ENCODE measurements at places on chromosomes 16 and 17. TPM values are rescaled to one million over a fixed set of nuclear protein-coding genes. Genes with fewer than 3 reads are reported as not detected.

The FOXC2 gene
- 14.5 TPM for total RNA-seq

The ARHGAP27 gene
- 18.4 TPM for total RNA-seq

The PSMC3IP gene
- total RNA-seq: 9.0 TPM

The KRTAP1-5 gene
- not detected for total RNA-seq

The FOXO3B gene
- total RNA-seq: 15.0 TPM

The MYH1 gene
- total RNA-seq: not detected

DNA sequence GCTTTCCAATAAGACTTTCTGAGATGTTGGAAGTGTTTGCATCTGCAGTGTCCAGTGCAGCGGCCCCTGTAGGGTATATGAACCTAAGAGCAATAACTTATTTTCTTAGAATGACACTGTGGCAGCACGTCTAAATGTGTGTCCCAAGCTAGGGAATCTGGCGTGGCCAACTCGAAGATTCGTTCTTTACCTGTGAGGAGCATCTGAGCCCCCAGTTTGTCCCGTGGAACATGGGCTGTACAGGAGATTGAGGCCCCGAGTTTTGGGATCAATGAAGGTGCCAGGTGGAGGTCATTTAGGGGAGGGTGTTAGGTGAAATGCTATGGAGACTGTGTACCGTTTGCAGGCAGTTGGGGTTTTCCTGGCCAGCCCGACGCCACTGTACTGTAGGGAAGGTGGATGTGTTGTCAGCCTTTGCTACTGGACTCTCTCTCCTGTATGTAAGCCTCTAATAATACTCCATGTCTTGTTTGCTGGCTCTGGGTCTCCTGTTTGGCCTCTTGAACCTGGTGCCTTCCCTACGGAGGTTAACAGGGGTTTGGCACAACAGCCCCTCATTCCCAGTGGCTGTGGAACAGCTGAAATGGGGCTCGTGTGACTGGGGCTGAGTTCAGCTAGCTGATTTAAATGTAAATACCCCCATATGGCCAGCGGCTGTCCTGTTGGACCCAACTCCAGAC, 45.5 kb upstream of the SDK2 start:
- no peak for DNase-seq

DNA sequence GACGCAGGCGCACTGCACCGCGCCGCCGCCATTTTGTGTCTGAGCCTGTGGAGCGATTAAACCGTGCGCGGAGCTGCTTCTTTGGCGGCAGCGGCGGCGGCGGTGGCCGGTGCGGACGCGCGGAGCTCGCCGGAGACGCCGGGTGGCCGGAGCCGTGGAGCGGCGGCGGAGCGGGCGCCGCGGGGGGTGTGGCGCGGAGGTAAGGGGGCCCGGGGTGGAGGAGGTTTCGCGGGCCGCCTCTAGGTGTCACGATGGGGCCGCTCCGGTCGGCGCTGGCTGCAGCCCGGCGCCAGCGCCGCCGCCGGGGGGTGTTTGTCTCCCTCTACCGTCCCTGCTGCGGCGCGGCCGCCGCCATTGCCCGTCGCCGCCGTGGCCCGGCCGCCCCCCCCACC, at the start of gene CTCF:
TSS of gene CTCF (plus strand) at position 1 of the 392 bp plus-strand sequence. CDS start 48,307 bp downstream, outside the sequence.
- DNase-seq: peak; percentile 67

- peak; percentile 14 for DNase-seq
Measured at GRCh38 chr16:87661561-87661960, 59.3 kb downstream of the JPH3 start.

- DNase-seq: no peak
Measured at GRCh38 chr17:37318931-37319594, 56.7 kb upstream of the C17orf78 start.

DNA sequence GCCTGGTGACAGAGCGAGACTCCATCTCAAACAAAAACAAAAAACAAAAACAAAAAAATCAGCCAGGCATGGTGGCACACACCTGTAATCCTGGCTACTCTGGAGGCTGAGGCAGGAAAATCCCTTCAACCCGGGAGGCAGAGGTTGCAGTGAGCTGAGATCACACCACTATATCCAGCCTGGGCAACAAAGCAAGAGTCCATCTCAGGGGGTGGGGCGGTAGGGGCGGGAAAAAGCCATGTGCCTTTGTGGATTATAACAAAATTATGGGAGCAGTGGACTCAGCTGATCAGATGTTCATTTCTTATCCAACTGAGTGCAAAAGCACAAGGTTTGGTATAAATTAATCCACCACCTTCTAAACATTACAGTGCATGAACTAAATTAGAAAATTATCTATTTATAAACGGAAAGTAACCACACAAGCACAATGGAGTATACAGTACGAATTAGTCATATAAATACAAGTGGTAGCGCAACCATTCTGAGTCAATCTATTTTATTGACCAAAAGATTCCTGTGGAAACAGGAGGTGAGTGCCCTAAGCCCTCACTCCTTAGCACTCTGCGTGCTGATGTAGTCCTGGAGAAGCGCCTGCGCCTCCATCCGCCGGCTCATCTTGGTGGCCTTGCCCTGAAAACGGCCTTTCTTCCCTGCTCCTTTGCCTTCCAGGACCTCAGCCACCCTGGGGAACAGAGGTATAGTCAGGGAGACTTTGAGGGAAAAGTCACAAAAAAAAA, 14.0 kb downstream of the AARSD1 start:
- no peak for DNase-seq

DNA sequence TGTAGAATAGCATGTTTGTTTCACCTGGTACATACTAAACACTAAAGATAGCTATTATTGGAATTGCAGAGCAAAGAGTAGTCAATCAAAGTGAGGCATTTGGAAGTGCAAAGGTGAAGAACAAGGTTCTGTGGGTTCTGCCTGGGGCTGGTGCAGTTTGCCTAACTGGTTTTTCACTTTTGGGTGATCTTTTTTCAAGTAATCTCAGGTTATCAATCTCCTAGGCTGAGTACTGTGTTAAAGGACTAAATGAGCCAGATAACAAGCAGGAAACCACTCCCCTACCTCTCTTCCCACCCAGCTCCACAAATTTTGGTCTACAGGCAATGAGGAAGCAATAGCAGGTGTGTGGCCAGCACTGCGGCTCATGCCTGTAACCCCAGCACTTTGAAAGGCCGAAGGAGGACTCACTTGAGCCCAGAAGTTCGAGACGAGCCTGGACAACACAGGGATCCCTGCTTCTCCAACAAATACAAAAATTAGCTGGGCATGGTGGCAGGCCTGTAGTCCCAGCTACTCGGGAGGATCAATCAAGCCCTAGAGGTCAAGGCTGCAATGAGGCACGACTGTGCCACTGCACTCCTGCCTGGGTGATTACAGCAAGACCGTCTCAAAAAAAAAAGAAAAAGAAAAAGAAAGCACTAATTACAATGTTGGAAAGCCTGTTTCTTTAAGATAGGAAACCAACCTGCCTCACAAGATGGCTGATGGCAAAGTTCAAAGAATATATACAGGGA, 2.0 kb upstream of the NTAN1 start:
- DNase-seq: no peak

DNA sequence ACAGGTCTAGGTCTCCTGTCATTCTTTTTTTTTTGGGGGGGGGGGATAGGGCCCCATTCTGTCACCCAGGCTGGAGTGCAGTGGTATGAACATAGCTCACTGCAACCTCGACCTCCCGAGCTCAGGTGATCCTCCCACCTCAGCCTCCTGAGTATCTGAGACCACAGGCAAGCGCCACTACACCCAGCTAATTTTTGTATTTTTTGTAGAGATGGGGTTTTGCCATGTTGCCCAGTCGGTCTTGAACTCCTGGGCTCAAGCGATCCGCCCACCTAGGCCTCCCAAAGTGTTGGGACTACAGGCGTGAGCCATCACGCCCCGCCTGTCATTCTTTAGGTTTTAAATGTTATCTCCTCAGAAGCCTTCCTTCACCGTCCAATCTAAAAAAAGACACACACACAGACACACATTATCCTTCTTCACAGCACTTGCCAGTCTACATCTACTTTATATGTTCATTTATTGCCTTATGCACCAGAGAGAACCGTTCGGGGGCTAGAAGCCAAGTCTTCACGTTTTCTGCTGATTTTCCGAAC, 694 bp downstream of the MRPL27 start:
- no peak for DNase-seq

GRCh38 chr17:8345052-8345690, 5.5 kb downstream of the ODF4 start:
- no peak for DNase-seq

- no peak for DNase-seq
Measured at GRCh38 chr17:65197201-65197600, 60.0 kb downstream of the RGS9 start.

GRCh38 chr17:17816240-17816814, 20.5 kb downstream of the SREBF1 start:
- no peak for DNase-seq

Measured in tibial nerve (tissue), 4 donors.